ENCODE measurements at places on chromosomes 2 and 18. TPM values are rescaled to one million over a fixed set of nuclear protein-coding genes. Genes with fewer than 3 reads are reported as not detected.

Gene LRRC30
- not detected for total RNA-seq

Gene C2orf92
- total RNA-seq = 17.8 TPM

- no peak for DNase-seq
Measured at GRCh38 chr2:199602271-199602895, 144.6 kb upstream of the SATB2 start.

Gene GPR75
- total RNA-seq = 12.1 TPM

DNA sequence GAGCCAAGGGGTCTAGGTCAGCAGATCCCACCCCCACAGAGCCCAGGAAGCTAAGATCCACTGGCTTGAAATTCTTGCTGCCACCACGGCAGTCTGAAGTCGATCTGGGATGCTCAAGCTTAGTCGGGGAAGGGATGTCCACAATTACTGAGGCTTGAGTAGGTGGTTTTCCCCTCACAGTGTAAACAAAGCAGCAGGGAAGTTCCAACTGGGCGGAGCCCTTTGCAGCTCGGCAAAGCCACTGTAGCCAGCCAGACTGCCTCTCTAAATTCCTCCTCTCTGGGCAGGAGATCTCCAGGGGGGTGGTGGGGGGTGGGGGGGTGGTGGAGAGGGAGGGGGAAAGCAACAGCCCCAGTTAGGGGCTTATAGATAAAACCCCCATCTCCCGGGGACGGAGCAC is 419.5 kb downstream of the NUP35 start:
- no peak for DNase-seq

Gene LRPPRC
- 59.6 TPM for total RNA-seq

Gene CRYGD
- not detected for total RNA-seq

Gene POMC
- total RNA-seq = 36.4 TPM

- no peak for DNase-seq
Measured at GRCh38 chr2:29212009-29212408, 96.8 kb downstream of the CLIP4 start.

Gene ST8SIA5
- total RNA-seq = 0.50 TPM

Gene GNLY
- 5.4 TPM for total RNA-seq

DNA sequence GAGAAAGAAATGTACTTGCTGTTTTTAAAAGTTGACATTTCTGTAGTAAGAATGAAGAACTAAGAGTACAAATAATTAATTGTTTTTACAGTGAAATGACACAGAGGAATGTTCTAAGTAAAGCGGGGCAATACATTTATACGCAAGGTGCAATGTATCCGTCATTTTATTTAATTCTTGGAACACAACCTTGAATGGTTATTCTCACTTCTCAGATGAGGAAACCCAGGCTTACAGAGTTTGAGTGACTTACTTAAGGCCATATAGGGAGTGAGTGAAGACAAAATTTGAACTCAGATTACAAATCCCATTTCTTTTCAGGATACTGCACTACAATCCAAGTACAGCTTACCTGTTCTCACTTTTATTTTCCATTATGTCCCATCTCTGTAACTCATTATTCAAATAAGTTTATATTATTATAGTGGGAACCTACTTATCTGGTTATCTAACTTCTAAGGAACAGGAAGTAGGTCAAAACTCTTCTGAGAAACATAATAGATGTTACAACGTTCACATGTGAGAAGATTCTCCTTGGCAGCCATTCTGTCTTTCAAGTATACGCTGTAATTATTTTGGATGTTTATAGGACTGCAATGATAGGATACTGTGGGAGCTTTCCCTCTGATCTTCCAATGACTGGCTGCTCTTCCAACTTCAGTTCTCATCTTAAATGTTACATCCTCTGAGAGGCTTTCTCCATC is 12.3 kb upstream of the STK17B start:
- no peak for DNase-seq

- no peak for DNase-seq
Measured at GRCh38 chr2:102660574-102660973, 41.2 kb downstream of the SLC9A2 start.

DNA sequence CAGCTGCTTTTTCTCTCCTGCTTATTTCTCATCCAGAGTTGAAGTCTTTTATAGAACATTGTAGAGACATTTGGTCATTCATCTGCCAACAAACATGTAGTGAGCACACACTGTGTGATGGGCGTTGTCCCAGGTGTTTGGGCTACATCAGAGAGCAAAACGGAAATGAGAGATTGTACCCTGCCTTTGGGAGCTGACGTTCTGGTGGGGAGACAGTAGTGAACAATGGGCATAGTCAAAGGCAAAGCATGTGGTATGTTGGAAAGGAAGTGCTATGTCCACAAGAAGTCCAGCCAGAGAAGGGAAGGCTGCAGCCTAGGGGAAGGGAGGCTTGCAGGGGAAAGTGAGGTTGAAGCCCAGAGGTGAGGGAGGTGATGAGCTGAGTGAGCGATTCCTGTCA is 78.1 kb downstream of the PIEZO2 start:
- no peak for DNase-seq

- no peak for DNase-seq
Measured at GRCh38 chr18:26863122-26863879, 2.2 kb downstream of the AQP4 start.

GRCh38 chr2:161990741-161991140 is 83.3 kb downstream of the DPP4 start:
- DNase-seq = no peak

- no peak for DNase-seq
Measured at GRCh38 chr18:77444385-77444784, 194.7 kb downstream of the GALR1 start.

Gene SLC30A3
- not detected for total RNA-seq

- no peak for DNase-seq
Measured at GRCh38 chr2:26647981-26648380, 6.8 kb upstream of the CIB4 start.

- no peak for DNase-seq
Measured at GRCh38 chr2:156901373-156902031, 356.0 kb upstream of the GALNT5 start.

DNA sequence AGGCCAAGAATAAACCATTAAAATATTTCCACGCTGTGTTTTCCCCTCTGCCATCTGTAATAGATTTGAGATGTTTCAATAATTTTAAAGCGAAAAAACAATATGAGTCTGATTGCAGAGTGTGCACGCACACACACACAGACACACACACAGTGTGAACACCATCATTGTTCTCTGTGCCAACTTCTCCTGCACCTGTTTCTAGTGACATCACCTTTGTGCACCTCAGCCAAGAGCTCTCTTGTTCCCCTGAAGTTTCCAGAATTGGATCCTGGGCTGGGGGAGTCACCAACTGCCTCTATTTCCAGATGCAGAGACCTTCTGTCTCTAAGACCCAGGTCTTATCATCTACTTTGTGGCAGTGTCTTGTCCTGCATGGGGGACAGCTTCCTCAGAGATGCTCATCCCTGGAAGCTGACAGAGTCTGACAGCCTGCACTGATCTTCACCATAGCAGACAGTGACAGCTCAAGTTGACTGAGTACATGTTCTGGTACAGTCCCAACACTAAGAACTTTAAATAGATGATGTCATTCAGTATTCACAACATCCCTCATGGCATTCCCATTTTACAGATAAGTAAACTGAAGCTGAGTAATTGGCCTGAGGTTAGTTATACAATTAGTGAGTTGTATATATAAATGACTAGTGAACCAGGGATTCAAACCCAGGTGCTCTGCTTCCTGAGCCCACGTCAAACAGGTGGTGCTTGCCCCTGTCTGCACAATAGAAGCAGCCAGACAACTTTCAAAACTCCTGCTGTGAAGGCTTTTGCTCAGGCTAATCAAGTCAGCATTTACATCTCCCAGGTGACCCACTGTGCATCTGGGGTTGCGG is 39.4 kb downstream of the ACOXL start:
- no peak for DNase-seq

Gene CNDP1
- total RNA-seq = not detected

GRCh38 chr2:195620501-195620900 is 36.5 kb upstream of the SLC39A10 start:
- no peak for DNase-seq

- DNase-seq = no peak
Measured at GRCh38 chr2:100198461-100199230, 56.3 kb upstream of the AFF3 start.

DNA sequence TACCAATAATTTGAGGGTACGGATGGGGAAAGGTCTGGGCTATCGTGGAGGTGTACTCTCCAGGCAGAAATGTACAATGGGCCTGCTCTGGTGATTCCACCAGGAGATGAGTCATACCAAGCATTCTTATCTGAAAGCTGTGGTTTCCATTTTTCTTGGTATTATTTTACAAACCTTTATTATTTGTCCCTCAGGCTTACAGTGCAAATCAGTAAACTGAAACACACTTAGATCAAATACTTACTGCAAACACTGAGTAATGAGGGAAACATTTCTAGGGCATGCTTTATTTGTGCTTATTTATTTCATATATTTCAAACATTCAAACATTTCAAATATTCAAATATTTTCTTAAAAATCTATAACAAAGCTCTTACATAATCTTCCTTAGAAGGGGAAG is 319.8 kb downstream of the RND3 start:
- DNase-seq = no peak

Gene CXCR4
- total RNA-seq = 37.5 TPM

GRCh38 chr2:197878792-197879191 is 74.4 kb downstream of the PLCL1 start:
- no peak for DNase-seq

Gene PDCD1
- 0.88 TPM for total RNA-seq

- no peak for DNase-seq
Measured at GRCh38 chr2:142878031-142878678, 691 bp downstream of the KYNU start.

DNA sequence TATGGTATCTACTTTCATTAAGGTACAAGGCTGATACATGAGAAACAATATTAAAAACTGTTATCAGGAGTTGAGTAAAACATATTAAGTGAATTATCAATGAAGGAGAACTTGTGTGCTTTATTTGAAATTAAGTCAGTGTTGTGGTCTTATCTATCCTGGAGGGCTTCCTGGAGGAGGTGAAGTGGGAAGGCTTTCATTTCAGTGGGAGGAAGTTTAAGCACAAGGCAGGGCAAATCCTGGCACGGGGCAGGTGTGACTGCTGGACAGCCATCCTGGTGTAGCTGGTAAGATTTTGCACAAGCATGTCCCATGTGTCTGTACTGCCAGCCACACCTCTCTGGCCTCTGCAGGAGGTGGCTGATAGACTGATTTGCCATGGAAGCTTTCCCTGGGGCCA is 159.7 kb upstream of the SKOR2 start:
- DNase-seq = no peak

- DNase-seq = no peak
Measured at GRCh38 chr2:65710356-65710755, 278.0 kb upstream of the SPRED2 start.
